ENCODE measurements at places on chromosomes 3 and 15.

DNA sequence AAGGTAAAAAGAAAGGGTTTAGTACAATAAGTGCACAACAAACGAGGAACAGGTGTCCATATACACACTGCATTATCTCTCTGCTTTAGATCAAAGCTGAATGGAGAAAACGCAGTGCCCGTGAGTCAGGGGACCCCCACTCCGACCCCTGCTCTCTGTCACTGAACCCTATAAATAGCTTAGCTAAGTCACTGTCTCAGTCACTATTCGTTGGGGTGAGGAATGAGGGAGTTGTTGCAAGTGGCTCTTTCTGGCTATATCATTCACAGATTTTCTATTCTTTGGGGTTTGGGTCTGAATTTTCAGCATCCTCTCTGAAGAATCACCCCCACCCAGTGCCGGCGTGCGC is 458 bp upstream of the STAC start:
- DNase-seq: no peak

- no peak for DNase-seq
Observed at GRCh38 chr3:193815246-193816027, 222.4 kb downstream of the OPA1 start.

DNA sequence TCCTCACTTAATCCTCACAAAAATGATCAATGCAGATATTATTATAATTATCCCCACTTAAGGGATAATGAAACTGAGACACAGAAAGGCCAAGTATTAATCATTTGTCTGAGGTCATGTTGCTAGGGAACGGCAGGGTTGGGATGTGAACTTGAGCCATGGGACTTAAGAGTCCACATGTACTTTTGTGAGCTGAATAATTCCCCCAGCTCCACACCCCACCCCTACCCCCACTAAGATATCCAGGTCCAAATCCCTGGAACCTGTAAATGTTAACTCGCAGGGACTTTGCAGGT is 290.5 kb upstream of the GADL1 start:
- no peak for DNase-seq

GRCh38 chr15:56759450-56759845 is 26.1 kb upstream of the ZNF280D start:
- DNase-seq: peak; percentile 42

- DNase-seq: no peak
Observed at GRCh38 chr15:40942337-40942854, 10.9 kb upstream of the CHAC1 start.

DNA sequence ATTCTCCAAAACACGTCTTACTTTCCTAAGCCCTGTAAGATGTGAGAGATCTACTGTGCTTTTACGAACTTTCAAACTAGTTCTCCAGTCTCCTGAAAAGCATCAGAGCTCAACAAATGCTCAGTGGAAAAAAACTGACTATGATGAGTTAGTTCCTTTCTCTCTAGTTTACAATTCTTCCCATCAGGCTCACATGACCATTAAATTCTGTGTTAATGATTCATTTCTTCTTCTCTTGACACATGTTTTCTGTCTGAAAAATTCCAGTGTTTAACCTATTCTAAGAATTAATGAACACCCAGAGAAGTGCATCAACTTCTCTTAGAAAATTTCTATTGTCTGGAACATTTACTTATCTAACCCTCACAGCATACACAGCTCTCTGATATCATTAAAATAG is 844.3 kb downstream of the SI start:
- no peak for DNase-seq

DNA sequence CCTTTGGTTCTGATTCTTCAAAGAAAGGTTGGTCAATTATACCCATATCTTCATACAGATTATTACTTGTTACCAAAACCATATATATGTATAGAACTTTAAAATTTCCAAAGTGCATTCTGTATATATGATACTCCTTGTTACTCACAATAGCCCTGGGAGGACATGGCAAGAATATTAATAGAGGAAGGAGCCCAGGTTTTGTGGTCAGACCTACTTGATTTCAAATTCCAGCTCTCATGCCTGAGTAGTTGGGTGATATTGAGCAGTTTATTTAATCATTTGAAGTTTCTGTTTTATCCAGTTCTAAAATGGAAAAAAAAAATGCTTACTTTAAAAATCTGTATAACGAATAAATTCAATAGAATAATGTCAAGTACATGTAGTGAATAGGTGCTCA is 2.5 kb downstream of the IL1RAP start:
- DNase-seq: no peak

DNA sequence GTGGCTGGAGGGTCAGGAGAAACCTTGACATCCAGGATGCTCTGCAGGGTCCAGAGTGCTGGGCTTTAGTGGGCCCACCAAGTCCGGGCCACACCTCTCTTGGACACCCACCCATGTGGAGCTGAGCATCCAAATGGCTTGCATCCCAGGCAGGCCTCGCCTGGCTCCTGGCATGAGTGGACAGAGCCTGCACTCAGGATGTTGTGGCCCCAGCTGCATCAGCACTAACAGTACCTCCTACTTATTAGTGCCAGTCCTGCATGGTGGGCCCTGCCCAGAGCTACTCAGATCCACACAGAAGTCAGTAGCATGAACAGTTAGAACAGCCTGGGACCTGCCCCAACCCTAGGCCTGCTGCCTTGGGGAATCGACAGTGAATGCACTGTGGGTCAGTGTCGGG is 42.2 kb upstream of the MRPS22 start:
- DNase-seq: no peak
